ENCODE measurements at places on chromosomes 2 and 18.

DNA sequence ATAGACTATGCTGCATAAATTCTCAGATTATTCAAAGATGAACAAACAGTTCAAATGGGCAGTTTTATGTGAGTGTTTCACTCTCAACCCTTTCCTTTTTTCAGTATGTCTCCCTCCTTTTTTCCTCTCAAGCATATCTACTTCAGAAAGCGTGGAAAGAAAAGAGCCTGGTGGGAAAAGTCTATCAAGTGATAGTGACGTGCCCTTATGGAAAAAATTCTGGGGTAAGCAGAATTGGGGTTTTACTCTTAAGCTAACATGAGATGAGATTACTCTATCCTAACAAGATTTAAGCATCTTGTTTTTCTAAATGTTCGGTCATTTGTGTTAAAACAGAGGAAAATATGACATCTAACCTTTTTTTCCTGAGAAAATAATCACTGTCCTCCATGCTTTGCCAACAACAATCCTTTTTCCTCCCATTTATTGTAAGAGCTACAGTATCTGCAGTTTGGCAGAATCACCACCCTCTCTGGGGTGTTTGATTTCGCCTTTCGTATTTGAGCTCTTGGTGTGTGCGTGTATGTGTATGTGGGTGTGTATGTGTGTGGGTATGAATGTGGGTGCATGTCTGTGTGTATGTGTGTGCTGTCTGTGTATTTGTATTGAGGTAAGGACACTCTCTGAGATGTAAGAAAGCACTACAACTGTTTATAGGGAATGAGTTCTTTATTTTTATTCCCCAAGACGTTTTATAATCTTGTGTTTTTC is 143.9 kb upstream of the L3MBTL4 start:
- no peak for DNase-seq

DNA sequence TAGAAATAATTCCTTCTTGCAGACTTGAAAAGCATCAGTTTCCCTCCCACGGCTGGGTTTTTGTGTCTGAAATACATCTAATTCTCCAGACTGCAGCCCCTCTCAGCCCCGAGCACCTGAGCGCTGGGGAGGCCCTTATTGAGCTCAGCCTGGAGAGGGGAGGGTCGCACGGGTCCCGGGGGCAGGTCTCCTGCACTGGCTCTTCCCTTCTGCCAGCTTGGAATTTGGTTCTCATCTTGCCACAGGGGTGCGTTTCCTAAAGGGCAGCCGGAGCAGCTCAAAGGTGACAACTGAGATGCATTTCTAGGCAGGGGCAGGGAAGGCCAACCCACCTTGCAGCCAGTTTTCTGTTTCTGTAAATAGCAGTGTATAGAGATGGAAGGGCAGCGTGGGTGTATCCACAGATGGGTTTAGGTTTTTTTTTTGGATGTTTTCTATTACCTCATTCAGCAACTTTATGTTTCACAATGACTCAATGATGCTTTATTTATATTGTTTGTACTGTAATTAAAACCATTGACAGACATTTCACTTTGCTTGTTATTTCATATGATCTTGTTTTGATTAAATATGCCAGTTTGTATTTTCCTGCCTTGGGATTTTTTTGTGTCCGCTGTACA is 37.0 kb downstream of the GBX2 start:
- no peak for DNase-seq

GRCh38 chr2:96103187-96103601 is 13.2 kb downstream of the ADRA2B start:
- peak; percentile 4 for DNase-seq

DNA sequence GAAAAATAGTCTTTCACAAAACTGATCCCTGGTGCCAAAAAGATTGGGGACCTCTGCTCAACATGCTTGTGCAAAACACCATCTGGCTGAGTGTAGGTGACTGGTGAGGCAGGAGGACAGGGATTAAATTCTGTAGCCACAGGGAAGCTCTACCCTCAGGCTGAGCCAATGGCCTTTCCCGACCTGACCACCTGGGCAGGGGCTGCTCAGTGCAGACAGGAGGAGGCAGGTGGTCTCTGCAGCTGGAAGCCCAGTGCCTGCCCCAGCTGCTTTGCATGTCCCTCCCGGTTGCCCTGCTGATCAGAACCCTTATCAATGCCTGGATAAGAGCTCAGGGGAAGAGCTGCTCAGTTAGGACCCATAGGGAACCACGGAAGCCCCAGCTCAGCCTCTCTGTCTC is 235.3 kb downstream of the ANKRD36 start:
- DNase-seq: no peak

DNA sequence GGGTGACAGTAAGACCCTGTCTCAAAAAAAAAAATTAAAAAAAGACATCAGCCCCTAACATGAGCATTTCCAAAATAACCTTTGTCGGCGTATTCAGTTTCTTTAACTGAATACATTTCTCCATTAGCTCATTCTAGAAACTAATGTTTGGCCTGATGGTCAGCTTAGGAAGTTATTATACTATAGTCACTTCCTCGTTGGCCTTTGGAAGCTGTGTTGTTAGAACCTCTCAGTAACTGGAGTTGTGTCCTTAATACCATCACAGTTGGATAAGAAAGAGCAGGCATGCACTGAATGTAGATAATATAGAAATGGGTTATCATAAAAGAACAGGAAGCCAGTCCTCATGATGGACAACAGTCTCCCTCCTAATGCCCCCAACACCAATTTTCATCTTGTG is 112.8 kb downstream of the ANTXR1 start:
- DNase-seq: no peak

DNA sequence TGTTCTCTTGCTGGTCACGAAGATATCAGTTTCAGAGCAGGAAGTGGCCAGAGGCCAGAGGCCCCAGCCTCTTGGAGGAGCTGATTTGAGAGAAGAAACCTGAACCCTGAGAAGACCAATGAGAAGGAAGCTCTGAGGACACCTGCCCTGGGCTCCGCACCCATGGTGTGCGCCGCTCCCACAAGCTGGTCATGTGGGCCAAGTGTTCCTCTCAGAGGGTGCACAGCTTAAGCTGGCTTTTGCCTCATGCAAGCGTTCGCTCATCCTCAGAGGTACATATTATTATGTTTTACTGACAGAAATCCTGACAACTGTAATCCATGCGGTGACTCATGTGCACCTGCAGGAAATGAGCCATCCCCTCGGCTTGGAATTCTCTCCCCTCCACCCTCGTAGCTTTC is 316.1 kb upstream of the MYT1L start:
- peak; percentile 40 for DNase-seq

DNA sequence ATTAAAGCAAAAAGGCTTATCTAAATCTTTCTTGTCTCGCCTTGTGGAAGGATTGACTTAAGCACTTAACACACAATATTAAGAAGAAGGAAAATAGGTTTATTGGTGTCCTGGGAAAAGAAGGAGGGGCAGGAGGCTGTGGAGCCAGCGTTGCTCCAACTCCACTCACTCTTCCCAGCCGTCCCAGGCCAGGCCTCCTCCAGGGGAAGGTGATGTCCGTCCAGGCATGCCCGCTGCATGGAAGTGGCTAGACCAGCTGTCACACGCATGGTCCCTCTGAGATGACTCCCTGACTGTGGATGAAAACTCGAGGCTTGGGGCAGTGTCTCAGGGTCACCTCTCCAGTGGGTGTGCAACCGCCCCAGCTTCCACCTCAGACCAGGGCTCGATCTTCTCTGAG is 281.1 kb downstream of the GALR1 start:
- DNase-seq: no peak

GRCh38 chr2:231318954-231319353 is 76.6 kb upstream of the B3GNT7 start:
- DNase-seq: no peak

DNA sequence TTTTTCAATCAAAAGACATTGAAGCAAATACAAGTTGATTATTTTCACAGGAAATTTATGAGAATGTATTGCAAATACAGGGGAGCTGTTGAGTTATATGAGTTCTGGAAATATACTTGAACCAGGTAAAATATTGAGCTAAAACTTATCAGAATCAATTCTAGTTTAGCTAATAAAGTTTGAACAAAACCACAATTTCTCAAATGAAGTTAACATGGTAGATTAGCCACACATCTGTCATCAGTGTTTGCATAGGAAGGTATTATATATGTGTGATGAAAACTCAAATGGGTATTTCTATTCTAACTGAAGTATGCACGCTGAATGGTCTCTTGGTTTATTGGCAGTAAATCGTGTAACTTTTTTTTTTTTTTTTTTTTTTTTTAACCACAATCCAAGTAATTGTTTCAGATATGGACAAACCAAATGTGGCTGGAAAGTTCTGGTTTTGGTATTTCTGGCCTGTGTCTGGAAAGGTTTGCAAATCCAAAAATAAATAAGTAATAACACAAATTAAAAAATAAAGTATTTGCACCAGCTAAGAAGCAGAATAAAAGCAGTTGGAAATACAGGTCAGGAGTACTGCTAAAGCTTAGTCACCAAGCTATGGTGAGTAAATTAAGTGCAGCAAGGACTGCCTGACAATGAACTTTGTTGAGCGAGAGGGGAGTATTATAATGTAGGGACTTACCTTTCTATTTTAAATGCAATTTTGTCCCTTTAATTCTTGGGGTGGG is 479.1 kb upstream of the FANCL start:
- DNase-seq: no peak

DNA sequence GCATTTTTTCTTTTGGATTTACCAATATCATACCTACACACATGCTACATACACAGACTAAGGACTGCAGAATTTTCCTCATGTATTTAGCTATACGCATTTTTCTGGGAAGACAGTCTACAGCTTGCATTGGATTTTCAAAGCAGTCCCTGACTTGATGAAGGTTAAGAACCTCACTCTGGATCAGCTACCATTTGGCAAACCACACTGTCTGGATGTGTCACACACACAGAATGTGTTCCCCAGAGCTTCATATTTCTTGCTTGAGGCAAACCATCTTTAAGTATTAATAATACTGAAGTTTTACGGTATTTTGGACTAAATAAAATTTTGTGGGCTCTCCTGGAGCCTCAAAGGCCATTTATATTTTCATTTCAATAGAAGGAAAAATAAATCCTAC is 102.3 kb downstream of the TCF4 start:
- no peak for DNase-seq

- no peak for DNase-seq
Observed at GRCh38 chr2:26706093-26706492, 13.6 kb downstream of the KCNK3 start.

- no peak for DNase-seq
Observed at GRCh38 chr2:10312437-10312957, 9.8 kb downstream of the HPCAL1 start.

GRCh38 chr2:60359569-60359968 is 193.9 kb downstream of the BCL11A start:
- no peak for DNase-seq

- DNase-seq: no peak
Observed at GRCh38 chr2:222982909-222983265, 69.1 kb upstream of the KCNE4 start.

- no peak for DNase-seq
Observed at GRCh38 chr18:58396144-58396543, 232.7 kb downstream of the ALPK2 start.

- no peak for DNase-seq
Observed at GRCh38 chr2:120110062-120110362, 97.1 kb downstream of the EPB41L5 start.

DNA sequence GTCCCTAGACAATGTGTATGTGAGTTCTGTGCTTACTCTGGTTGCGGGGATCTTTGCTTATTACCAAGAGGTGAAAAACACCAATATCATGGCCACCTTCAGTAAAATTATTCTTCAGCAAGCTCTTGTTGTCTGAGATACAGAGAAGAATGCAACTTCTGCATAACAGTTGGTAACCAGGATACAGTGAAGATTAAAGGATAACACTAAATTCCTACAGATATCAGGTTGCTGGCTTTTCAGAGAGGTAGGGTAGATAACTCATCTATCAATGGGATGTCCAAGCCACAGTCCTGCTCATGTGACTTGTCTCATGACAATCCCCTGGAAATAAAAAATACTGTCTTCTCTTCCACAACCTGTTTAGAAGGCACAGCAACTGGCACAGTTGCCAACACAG is 308.5 kb downstream of the TNS1 start:
- no peak for DNase-seq

GRCh38 chr2:234963773-234964615 is 12.2 kb downstream of the SH3BP4 start:
- DNase-seq: no peak

GRCh38 chr2:28801726-28802125 is 8.9 kb upstream of the SPDYA start:
- no peak for DNase-seq

DNA sequence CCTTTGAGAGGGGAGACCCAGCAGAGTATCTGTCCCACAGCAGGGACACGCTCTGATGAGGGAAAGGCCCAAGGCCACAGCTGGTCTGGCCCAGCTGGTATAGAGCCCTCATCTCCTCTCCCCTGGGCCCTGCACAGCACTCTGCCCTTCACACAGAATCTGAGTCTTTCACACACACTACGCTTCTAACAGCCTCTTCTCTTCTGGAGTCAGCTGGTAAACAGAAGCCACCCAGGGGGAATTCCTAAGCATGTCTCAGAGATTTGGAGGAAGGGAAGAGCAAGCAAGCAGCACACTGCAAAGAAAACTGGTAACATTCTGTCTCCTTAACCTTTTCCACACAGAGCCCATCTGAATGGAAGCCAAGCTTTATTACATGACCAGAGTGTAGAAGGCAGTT is 121.1 kb upstream of the ACAA2 start:
- no peak for DNase-seq

DNA sequence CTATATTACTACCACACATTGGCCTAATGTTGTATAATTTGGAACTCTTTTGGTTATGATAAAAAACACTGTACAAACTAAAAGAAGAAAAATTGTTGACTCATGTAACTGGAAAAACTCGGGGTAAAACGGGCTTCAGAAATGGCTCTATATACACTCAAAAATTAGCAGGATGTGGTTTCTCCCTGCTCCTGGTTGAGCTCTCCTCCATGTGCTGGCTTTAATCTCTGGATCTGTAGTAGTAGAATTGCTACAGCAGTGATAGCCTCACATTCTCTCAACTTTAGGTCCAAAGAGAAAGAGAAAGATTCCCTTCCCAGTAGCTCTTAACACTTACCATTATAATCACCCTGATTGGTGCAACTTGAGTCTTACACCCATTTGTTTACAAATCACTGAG is 274.9 kb upstream of the GALNT5 start:
- no peak for DNase-seq

- no peak for DNase-seq
Observed at GRCh38 chr2:143875295-143876233, 644.4 kb downstream of the ZEB2 start.

GRCh38 chr2:190986221-190986953 is 27.6 kb downstream of the STAT1 start:
- no peak for DNase-seq

DNA sequence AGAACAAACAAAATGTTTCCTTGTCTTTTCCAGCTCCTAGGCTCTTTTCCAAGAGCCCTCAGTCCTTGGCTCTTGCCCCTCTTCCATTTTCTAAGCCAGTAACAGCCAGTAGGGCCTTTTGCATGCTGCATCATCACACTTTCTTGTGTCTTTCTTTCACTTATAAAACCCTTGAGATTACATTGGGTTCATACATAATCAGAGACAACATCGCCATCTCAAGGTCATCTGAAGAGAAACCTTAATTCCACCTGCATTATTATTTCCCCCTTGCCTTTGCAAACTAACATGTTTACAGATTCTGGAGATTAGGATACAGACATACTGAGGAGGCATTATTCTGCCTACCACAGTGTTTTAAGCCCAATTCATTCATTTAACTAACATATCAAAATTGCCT is 697.3 kb downstream of the TRIB2 start:
- DNase-seq: no peak

GRCh38 chr2:216916956-216917650 is 57.2 kb upstream of the TNP1 start:
- DNase-seq: no peak
